ENCODE measurements at places on chromosomes 13 and 19.

- no peak for DNase-seq
Observed at GRCh38 chr13:49367640-49368422, 76.0 kb downstream of the CAB39L start.

GRCh38 chr13:50168786-50169185, 153.5 kb downstream of the KCNRG start:
- no peak for DNase-seq

DNA sequence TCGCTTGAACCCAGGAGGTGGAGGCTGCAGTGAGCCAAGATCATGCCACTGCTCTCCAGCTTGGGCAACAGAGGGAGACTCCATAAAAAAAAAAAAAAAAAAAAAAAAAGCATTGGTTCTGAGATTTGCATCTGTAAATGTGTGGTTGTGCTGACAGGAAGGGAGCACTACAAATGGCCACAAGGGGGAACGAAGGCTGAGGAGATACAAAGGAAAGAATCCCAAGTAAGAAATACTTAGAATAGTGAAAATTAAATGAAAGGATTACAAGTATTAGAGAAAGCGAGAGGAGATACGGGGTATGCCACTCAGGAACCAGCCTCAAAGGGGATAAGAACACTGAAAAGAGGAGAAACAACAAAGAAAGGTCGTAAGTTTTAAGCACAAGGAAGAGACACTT, 284.9 kb downstream of the KLF12 start:
- DNase-seq, result no peak

DNA sequence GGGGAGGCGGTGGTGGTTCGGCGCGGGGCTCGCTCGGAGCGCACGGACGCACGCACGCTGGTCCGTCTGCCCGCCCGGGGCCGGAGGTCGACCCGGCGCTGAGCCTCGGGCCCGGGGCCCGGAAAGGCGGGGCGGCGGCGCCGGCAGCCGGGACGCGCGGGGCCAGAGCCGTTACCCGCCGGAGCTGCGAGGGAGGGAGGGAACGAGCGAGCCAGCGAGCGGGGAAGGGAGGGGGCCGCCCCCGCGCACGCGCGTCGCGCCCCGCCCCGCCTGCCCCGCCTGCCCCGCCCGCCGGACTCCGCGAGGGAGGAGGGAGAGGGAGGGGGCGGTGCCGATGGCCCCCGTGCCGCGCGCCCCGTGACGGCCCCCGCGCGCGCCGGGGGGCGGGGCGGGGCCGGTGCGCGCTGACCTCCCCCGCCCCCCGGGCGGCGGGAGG, 15.0 kb downstream of the CIC start:
- peak; percentile 76 for DNase-seq

GRCh38 chr19:33758541-33759013, 38.1 kb upstream of the KCTD15 start:
- DNase-seq, result no peak

GRCh38 chr13:35714588-35715377, 238.3 kb upstream of the MAB21L1 start:
- no peak for DNase-seq

DNA sequence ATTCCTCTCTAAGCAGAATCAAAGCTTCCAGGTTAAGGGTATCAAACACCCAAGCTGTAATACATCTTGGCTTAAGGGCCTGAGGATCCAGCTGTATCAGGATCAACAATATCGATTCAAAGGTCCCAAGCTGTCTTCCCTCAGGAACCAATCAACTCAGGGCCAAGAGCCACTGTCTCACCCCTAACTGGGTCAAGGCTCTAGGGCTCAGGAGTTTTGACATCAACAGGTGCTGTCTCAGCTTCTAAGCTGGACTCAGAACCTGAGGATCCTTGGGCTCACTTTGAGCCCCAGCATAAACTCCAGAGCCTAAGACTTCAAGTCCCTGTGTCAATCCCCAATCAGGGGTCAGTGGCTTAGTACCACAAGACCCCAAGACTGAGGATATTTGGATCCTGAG, 917 bp downstream of the FBXW9 start:
- no peak for DNase-seq

DNA sequence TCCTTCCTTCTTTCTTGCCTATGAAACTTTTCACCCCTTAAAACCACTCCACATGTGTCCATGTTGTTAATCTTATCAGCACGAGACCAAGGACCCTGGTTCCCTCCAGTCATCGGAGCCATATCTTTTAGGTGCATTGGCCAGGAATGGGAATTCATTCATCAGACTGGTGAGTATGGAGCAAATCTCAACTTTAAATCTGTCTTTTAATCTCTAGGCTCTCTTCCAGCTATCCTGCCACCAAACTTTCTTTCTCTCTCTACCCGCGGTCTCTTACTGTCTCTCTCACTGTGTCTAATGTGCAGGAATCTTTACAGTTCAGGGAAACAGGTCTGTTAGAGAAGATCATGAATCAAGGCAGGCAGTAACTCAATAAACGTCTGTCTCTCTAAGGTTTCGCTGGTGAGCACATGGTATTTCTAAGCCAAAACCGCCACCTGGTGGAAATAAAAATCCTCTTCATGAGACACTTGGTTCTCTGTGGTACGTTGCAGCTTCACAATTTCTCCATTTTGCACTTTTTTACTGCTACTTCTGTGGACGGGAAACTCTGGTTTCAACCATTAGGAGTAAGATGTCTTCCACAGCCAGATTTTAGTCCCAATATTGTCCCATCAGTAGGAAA, 16.1 kb downstream of the LGALS16 start:
- peak; percentile 25 for DNase-seq

GRCh38 chr13:76326343-76326742, 559.9 kb downstream of the KCTD12 start:
- DNase-seq, result no peak

DNA sequence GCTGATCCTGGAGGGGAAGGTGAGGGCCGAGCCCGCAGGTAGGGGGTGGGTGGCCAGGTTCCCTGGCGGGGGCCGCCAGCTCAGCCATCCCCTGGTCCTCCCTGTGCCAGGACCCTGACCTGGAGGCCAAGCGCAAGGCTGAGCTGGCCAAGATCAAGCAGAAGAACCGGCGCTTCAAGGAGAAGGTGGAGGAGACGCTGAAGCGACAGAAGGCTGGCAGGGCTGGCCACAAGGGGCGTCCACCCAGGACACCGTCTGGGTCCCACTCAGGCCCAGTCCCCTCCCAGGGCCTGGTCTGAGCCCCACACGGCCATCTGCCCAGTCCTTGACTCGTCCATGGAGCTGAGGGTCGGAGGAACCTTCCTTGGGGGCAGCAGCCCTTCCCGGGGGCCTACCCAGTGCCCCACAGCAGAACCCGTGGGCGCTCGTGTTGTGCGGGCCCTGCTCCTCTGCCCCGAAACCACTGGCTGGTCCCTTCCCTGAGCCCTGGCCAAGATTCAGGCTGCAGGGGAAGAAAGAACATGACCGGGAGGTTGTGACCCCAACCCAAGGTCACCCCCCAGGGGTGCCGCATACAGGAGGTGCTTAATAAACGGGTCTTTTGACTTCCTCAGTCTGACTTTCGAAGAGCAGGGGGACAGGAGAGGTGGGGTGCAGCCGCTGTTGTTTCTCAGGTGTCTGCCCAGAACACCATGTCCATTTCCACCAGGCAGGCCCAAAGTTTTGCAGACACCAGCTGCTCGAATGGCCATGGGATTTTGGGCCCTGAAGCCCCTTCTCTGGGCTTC, 8.7 kb downstream of the DDX49 start:
- no peak for DNase-seq

- DNase-seq, result no peak
Observed at GRCh38 chr13:107473253-107473652, 742.1 kb downstream of the LIG4 start.

GRCh38 chr13:46164661-46165060, 17.3 kb downstream of the LCP1 start:
- DNase-seq, result no peak

- DNase-seq, result no peak
Observed at GRCh38 chr19:40585241-40585981, 8.7 kb downstream of the SHKBP1 start.

GRCh38 chr13:98504371-98504963, 72.4 kb downstream of the STK24 start:
- DNase-seq, result peak; percentile 44

- no peak for DNase-seq
Observed at GRCh38 chr13:37491661-37492060, 106.9 kb downstream of the POSTN start.

GRCh38 chr19:18339723-18340122, 675 bp upstream of the PGPEP1 start:
- DNase-seq, result no peak

GRCh38 chr13:61358599-61358998, 57.0 kb downstream of the PCDH20 start:
- no peak for DNase-seq

DNA sequence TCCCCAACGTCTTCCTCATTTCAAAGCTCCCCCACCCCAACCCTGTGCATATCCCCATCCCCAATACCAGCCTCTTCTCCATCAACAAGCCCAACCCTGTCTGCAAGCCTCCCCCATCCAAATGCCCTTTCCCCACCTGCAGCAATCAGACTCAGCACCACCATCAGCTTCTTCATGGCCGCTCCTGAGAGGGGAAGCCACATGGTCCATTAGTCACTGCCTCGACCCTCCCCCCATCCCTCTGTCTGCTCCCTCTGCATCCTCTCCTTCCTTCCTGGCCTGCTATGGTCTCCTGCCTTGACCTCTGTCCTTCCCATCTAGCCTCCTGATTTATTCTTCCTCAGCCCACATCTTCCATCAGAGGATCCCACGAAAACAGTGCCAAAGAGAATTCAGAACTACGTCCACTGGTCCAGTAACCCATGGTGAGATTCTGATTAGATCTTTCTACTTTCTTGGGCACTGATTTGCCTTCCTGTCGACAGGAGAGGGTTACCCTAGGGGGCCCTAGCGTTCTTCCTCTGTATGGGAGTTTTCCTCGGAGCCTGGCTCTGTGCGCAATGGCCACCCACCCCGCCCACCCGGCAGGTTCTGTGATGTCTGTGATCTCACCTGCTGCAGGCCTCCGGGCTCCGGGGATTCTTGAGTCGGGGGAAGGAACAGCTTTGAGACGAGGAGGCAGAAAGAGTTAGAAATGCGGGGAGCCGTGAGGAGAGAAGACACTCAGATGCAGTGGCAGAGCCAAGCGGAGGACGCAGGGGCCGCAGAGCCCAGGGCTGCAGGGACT, 1.3 kb downstream of the KLK6 start:
- DNase-seq, result no peak

- DNase-seq, result no peak
Observed at GRCh38 chr13:29801737-29802305, 48.6 kb downstream of the UBL3 start.

DNA sequence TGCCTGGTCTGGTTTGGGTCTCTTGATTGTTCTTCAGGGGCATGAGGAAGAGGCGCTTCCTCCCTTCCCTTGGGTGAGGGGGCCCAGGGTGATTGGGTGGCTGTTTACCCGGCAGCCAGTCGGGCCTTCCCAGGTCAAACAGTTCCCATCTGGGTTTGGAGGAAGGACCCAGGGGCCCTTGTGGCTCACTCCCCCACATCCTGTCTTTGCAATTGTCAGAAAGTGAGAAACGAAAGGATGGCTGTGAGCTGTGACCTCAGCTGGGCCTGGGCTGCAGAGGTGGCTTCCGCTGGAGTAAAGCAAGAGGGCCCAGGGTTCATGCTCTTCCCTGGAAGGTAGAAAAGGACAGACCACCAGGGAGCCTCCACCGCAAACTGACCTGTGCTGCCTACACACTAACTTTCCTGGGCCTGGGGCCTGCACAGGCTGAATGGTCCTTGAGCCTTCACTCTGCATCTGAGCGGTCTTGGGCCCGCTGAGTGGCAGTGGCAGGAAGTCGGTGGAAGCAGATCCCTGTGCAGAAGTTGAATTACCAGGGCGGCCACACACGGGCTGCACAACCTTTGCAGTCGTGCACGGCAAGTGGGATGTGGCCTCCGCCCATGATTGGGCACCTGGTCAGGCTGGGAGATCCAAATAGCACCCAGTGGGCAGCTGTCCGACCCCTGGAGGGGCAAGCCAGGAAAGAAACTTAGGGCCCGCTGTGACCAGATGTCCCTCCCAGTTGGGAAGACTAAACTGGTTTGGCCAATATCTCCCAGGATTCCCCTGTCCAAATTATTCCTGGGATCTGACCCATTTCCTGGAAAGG, 5.3 kb upstream of the CD79A start:
- DNase-seq, result peak; percentile 90

DNA sequence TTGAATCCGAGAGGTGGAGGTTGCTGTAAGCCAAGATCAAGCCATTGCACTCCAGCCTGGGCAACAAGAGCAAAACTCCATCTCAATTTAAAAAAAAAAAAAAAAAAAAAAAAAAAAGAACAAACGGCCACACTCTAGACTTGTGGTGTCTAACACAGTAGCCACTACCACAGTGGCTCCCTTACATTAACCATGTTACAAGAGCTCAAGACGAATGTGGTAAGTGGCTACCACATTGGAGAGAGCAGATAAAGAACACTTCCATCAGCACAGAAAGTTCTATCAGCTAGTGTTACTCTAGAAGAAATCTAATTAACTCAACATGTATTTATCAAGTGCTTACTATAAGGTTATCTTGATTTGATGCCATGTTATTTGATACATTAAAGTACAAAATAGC, 11.5 kb downstream of the XPO4 start:
- no peak for DNase-seq

- DNase-seq, result no peak
Observed at GRCh38 chr13:45796426-45797235, 54.9 kb downstream of the SIAH3 start.

- DNase-seq, result no peak
Observed at GRCh38 chr19:15175609-15176008, 25.2 kb downstream of the NOTCH3 start.

- no peak for DNase-seq
Observed at GRCh38 chr19:10667867-10668266, 13.7 kb downstream of the ILF3 start.

- no peak for DNase-seq
Observed at GRCh38 chr19:17220207-17220758, 5.1 kb downstream of the USE1 start.

All from T-helper 1 cell (primary cell).